Activated CD8-positive, alpha-beta memory T cell treated with anti-CD3 and anti-CD28 coated beads, Interleukin-2, amount 50 U/mL, for 4 hours (primary cell): ENCODE measurements at places on chromosomes 12 and 14.

DNA sequence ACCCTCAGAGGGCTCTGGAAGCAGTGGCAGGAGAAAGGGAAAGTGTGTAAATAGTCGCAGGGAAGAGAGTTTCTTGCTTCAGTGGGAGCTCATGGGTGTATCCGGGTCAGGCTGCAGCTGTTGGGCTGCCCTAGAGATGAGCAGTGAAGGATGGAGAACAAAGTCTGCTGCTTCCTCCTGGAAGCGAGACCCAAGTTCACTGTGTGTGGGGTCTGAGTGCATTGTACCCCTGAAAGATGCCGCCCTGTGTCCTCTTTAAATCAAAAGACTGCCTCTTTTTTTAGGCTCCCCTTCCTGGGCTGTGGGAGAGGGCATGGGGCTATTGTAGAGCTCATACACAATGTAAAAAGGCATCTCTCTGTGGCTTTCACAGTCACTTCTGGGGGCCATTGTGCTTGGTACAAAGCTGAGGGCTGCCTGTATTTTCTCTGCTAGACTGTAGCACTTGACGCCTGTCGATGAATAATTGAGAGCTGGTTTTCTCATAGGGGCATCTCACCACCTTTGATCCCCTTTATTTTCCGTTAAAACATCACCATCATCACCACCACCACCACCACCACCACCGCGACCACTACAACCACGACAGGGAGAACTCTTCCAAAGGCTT, 16.7 kb downstream of the CHST11 start:
- DNase-seq, result no peak

DNA sequence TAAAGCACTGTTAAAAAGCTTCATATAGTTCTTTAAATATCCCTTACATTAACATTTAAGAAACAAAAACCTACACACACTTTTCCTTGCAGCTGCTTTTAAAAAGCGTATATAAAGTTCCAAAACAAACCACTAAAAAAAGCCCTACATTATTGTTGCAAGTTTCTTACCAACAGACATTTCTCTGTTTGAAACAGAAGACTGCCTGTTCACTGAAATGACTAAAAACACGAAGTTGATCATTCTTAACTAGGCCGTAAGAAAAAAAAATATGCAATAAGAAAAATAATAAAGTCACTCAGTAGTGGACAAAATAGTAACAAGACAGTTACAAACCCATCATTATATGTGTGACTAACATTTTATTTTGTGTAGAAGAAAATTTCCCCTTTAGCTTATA, 37.3 kb downstream of the KIF21A start:
- DNase-seq, result no peak

DNA sequence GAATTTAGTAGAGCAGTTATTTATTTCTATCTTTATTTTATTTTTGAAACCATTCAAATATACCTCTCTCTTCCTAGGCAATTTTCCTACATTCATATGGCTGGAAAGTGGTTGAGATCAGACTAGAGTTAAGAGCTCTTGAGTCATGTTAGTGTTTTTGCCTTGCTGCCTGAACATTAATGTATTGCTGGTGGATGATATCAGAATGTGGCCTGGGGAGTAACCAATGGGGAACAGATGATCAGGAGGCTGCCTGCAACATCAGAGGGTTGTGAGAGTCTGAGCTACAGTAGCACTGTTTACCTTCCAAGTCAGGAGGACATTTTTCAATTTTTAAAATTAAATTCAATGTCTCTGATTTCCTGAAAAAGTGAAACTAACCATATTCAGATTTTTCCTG, 166.3 kb upstream of the TRHDE start:
- DNase-seq, result no peak

GRCh38 chr12:90102957-90103652, 394.5 kb upstream of the ATP2B1 start:
- no peak for DNase-seq

DNA sequence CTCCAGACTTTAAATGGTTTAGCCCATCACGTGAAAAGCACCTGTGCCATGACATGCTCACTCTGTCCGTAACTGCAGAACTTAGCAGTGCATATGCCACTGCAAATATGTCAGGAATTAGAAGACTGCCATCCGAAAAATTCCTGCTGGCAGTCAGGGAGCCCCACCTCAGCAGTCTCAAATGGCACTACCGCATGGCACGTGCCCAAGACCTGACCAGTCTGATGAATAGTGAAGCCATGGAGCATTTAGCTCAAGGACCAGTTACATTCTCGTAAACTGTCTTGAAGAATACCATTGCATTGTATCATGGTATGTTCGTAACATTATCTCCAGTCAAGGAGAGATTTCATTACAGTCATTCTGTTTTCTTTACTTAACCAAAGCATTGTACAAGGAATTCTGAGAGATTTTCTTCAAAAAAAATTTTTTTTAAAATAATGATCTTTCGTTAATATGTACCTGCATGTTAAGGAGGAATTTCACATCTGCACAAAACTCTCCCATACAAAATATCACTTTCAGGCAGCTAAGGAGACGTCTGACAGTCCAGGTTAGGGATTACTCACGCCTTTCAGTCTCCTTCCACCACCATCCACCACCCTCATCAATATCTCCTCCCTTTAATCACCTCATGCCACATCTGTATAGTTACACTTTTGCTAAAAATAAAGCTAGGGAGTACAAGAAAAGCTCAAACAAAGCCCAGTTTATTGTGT, 138.5 kb downstream of the ANO2 start:
- no peak for DNase-seq

DNA sequence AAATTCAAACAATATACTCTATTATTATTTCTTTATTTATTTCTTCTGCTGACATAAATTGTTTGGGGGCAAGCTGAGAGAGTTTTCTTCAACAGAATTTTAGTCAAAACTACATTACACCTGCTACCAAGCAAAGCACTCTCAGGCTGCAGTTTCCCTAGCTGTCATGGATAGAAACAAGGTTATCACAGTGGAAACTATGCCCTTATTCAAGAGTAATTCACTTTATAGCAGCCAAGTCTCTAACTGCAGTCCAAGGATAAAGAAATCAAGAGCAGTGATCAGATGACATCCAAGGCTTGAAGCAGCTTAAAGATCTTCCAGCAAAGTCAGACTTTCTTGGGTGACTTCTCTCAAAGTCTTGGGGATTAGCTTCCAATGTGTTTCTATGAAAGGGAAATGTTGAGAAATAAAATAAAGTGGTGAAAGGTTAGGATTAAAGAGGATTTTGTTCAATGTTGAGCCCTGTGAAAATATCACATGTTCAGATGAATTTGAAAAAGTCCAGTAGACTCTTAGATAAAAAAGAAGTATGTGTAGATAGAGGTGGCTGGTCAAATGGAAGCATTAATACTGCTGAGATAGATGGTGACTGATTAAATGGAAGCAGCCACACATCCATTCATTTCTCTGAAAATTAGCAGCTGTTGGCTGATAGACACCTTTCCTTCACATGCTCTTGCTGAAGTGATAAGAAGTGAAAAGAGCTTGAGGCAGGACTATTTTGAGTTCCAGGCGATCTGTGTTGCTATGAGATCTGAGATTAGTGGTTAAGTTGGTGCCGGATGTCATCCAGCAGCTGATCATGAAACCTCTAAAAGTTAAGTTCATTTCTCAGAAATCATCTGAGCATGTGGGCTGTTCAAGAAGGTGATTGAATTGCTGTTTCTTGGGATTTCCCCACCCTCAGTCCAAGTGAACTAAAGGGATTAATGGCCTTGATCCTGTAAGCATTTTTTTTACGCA, 257.8 kb upstream of the BTG1 start:
- peak; percentile 35 for DNase-seq

- no peak for DNase-seq
Measured at GRCh38 chr14:89232265-89233070, 184.6 kb downstream of the FOXN3 start.

- no peak for DNase-seq
Measured at GRCh38 chr12:104680491-104680890, 223.7 kb downstream of the CHST11 start.

DNA sequence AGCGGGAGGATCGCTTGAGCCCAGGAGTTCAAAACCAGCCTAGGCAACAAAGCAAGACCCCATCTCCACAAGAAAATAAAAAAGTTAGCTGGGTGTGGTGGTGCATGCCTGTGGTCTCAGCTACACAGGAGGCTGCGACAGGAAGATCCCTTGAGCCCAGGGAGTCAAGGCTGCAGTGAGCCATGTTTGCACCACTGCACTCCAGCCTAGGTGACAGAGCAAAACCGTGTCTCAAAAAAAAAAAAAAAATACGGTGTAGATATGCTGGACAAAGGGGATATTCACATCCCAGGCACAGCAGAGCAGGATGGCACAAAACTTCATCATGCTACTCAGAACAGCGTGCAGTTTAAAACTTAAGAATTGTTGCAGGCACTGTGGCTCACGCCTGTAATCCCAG, 24.8 kb upstream of the STRN3 start:
- no peak for DNase-seq

GRCh38 chr12:15220451-15220850, 766 bp downstream of the RERG start:
- DNase-seq, result no peak

- no peak for DNase-seq
Measured at GRCh38 chr12:117481470-117481869, 120.0 kb upstream of the NOS1 start.

DNA sequence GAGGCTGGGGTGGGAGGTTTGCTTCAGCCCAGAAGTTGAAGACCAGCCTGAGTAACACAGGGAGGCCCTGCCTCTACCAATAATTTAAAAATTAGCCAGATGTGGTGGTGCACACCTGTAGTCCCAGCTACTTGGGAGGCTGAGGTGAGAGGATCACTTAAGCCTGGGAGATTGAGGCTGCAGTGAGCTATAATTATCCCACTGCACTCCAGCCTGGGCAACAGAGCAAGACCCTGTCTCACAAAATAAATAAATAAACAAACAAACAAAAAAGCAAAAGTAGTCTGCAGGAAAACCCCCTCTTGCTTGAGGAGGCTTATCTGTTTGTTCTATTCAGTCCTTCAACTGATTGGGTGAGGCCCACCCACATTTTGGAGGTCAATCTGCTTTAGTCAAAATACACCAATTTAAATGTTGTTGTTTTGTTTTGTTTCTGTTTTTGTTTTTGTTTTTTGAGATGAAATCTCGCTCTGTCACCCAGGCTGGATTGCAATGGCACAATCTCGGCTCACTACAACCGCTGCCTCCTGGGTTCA, 24.9 kb upstream of the TXNRD1 start:
- DNase-seq, result no peak

GRCh38 chr12:62694632-62695031, 228.0 kb downstream of the MON2 start:
- no peak for DNase-seq

DNA sequence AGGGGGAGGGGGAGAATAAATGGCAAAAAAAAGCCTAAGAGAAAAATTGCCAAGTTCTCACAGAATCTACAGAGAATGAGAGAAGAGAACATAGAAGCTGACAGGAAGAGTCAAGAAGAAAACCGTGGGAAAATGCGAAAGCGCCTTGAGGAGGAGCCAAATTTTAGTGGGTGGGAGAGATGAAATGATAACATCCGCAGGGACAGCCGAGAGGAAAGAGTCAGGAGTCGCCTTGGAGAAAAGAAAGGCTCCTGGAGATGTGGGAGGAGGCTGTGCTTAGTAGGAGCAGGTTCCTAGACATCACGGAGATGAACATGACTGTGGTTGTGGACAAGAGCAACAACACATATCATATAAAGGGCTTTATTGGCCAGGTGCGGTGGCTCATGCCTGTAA, 49.4 kb downstream of the PHLDA1 start:
- no peak for DNase-seq
